ENCODE measurements at places on chromosomes 2 and 18.

GRCh38 chr2:226702376-226702775, 97.2 kb downstream of the IRS1 start:
- DNase-seq = no peak

DNA sequence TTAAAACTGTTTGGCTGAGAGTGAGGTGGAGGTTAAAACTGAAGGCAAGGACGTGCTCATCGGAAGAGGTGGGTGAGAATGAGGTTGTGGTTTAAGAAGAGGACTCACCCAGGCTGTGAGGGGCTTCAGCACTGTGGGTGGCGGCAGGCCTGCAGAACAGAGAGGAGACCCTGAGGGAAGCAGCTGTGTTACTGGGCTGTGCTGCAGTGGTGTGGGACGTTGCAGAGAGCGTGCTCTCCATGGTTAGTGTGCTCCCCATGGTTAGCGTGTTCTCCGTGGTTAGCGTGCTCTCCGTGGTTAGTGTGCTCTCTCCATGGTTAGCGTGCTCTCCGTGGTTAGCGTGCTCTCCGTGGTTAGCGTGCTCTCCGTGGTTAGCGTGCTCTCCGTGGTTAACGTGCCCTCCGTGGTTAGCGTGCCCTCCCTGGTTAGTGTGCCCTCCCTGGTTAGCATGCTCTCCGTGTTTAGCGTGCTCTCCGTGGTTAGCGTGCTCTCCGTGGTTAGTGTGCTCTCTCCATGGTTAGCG, 68.5 kb upstream of the NFATC1 start:
- no peak for DNase-seq

DNA sequence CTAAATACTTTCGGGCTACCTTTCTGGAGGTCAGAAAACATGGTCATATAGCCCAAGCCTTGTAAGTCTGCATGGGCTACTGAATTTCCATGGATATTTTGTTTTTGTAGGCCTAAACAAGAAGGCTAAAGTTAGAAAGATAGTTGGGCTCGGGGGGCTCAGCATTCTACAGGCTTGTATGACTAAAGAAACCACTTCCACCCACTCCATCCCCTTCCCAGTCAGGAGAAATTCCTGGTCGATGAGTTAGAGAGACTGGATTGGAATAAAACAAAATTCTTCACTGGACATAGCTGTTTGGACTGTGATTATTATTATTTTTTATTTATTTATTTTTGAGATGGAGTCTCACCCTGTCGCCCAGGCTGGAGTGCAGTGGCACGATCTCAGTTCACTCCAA, 539.4 kb upstream of the TNP1 start:
- DNase-seq = no peak

DNA sequence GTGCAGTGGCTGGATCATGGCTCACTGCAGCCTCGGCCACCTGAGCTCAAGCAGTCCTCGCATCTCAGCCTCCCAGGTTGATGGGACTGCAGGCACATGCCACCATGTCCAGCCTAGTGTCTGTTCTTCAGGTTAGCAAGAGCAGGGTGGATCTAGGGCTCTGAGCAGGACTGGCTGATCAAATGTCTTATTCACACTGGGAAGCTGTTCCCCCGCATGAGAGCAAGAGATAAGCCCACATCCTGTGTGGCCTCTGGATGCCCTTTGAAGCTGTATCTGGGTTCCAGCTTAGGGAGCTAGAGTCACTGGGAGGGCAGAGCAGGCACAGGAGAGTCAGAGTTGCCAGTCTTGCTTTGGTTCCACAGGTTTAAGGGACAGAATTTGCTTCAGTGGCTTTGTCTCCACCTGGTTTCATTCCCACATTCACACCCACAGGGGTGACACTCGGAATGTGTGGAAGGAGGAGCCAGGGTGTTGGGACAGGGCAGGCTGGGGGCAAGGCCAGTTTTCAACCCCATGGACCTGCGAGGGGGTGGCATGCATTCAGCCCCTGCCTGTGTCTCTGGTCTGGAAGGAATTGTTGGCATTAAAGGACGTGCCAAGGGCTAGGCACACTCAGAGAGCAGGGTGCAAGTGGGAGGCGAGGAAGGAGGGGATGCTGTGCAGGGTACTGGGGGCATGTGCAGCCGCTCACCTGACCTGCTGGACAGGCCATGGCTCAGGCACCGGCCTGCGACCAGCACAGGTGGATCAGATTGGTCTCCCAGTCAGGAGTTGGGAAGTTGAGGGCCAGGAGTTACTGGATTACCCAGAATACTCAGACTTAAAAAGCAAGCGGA, 24.5 kb downstream of the PTPN18 start:
- DNase-seq = no peak

- no peak for DNase-seq
These were observed 57.6 kb downstream of the TRIB2 start for GRCh38 chr2:12774395-12774727.
